Right hindlimb (tissue), 1 donor: ENCODE measurements at places on chromosomes 12 and 14.
A peak's percentile ranks its signal among the peaks of the same experiment; 100 is the strongest.

DNA sequence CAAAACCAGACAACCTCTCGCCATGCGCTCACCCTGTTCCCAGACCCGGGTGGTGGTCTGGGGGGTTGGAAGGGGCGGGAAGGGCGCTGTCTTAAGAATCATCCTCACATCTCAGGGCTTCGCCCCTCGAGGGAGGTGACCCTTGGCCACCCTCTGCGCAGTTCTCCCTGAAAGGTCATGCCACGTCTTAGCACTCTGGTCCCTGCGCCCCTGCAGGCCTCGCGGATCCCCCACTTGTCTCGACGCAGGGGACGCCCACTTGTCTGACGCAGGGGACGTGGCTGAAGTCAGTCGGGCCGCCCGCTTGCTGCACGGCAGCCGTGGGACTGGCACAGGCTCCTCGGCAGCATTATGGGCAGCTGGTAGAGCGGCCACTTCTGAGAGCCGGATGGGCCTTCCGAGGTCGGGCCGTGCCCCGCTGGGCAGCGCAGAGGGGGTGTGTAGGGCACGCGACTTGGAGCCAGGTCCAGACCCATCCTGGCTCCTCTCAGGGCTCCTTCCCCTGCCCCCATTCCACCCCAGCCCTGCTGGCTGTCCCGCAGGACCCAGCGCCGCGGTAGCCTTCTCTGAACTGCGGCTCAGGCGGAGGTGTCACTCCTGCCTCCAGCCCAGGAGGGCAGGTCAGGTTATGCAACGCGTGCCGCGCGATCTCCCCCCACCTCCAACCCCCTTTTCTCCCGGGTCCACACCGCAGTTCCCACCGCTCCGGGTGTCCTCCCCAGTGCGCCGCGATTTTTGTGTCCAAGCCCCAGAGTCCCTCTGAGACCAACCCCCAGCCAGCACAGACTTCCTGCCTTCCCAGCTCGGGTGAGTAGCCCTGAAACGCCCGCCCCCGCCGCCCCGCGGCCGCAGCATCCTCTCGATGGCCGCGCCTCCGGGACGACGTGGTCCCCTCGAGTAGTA lies 40.9 kb upstream of the CAPRIN2 start:
- peak; percentile 71 for DNase-seq

- DNase-seq, result no peak
Observed at GRCh38 chr14:95040708-95041476, 116.4 kb downstream of the DICER1 start.

- no peak for DNase-seq
Observed at GRCh38 chr14:37343307-37344094, 145.8 kb downstream of the MIPOL1 start.

DNA sequence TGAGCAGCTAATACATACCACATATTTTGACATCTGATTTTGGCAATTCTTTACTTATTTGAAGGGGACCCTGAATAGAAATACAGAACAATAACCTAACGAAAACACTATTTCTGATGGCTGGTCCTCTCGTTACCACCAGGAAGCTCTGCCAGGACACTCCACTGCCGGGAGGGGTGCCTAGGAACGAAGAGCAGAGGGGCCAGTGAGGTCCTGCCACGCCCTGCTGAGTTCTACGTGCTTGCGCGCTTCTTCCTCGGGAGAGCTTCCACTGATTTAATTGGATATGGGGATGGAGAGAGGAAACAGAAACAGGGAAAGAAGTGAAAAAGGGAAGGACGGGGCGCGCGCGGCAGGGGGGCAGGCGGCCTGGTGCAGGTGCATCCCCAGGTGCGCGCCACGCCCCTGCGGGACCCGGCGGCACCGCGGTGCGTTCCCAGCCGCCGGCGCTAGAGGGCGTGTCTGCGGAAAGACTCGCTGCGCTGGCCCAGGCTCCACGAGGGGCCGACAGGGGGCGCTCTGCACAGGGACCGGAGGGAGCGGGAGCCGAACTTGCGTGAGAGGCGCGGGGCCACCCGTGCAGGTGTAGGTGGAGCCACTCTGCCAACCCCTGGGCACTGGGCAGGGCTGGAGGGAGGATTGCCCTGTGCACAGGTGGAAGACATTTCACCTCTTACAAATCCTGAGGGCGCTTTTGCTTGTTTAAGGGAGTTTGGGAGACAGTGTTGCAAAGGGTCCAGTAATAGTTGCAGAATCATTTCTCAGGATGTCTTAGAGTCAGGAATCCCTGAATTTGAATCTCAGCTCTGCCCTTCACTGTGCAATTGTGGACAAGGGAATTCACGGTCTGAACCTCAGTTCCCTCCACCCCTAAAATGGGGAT lies 986.3 kb upstream of the TMEM132C start:
- DNase-seq, result peak; percentile 31

DNA sequence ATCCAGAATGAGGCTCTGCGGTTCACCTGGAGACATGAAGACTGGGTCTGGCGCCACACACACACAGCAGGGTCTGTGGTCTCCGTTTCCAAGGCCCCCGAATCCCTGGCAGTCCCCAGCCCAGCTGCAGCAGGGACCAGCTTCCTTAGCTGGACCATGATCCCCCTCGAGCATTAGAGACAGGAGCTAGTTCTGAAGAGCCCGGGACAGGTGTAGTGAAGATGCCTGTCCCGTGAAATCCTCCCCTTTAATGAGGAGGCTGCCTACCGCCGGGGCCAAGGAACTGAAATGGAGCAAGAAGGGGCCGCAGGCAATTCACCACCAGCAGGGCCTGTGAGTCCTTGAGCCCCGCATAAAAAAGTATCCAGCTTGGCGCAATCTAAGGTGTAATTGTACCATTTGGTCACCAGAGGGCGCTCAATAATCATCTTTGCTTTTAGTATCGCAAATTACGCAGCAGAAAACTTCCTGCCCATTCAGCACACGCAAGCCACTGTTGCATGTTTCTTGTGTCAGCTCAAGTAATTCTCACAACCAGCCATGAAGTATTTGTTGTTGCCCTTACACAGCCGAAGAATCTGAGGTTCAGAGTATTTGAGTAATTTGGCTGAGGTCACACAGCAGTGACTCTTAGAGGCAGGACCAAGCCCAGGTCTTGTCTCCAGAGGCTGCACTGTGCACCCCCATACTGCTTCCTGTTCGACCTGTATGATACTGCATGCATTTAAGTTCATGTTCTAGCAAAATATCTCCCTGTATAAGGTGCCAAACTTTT lies 54.3 kb upstream of the PPP2R5C start:
- DNase-seq, result peak; percentile 73

DNA sequence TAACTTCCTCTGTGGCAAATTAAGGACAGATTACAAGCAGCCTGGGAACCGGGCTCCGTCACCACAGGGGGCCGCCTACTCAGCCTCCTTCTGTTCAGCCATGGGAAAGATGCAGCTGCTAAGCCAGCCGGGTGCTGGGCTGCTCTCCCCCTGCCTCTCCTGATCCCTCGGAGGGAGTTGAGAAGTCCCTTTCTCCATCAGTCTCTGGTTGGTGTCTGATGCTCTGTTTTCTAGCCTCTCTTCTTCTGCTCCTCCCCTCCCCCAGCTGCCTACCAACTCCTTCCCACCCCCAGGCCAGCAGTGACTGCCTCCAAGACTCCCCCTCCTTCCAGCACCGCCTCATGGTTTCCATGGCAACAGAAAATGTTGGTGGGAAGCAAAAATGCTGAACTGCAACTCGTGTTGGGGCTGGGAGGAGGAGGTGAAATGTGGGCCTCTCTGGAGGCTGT lies 486.7 kb downstream of the APAF1 start:
- peak; percentile 59 for DNase-seq

DNA sequence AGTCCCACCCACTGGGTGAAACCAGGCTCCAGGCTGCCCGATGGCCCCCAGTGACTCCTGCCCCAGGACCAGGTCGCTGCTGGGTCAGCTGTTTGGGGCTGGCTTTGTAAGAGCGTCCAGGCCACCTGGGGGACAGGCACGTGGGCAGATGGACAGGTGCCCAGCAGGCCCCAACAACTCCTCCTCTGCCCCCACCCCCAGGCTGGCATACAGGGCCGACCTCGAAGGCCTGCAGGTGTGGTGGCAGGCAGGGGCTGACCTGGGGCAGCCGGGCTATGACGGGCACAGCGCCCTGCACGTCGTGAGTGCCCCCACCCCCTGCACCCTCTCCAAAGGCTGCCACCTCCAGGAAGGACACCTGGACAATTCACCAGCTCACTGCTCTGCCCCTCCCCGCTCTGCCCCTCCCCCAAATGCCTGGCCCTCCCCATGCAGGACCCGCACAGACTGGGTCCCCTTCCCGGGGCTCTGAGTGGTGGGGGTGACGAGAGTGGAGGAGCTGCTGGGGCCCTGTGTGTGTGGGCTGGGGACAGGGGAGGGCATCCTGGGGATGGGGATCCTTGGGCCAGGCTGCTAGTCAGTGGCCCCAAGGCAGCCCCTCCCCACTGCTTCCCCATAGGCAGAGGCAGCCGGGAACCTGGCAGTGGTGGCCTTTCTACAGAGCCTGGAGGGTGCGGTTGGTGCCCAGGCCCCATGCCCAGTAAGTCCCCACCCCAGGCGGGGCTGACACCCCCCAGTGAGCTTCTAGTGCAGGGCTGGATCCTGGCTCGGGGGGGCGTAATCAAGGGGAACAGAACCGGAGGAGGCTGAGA lies 26.0 kb downstream of the ASPG start:
- DNase-seq, result peak; percentile 13

GRCh38 chr14:66115740-66116502 lies 370.2 kb upstream of the CCDC196 start:
- DNase-seq, result no peak

DNA sequence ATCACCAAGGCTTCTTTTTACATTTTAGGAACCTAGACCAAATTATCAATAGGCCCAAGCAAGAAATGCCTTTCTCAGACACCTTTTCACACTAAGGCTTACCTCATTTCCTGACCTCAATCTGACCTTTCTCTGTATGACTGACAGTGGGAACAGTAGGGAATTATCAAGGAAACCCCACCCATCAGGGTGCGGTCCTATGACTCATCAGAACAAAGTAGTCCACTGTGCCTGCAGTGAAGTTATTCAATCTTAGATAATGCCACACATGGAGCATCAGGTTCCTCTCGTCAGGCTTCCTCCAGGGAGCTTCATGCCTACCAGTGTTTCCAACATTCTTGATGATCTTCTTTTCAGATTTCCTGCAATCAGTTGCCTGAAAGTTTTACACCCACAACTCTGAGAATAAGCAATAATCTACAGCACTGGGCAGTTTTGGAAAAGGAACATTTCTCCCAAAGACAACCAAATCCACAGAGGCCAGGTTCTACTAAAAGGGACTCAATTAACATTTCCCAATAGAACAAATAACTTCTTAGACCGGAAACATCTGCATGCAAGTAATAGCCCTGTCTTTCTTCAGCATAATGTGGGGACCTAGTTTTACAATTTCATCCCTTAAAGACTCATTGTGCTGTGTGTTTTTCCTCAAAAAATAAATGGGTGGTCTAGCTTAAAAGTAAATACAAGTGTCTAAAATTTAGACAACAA lies 35.9 kb upstream of the TMTC2 start:
- no peak for DNase-seq

DNA sequence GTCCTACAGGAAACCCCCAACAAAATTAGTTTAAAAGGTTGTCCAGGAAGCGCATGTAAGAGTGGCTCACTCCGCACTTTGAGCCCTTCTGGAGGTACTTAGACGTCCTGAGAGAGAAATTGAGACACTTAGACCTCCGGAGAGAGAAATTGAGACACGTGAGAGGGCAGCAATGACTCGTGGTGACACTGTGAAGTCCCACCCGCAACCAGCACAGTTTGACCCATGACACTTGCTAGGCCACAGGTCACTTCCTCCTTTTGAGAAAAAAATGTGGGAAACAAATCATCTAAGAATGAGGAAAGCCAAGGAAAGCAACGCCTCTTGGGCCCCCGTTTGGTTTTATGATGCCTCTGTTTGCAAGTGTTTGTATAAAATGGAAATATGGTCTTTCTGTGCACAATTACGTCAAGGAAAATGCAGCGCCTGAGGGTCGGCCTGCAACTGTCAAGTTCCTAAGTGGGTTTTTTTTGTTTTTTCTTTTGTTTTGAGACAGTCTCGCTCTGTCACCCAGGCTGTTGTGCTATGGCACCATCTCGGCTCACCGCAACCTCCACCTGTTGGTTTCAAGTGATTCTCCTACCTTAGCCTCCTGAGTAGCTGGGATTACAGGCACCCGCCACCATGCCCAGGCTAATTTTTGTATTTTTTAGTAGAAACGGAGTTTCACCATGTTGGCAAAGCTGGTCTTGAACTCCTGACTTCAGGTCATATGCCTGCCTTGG lies 13.6 kb upstream of the CDCA4 start:
- DNase-seq, result no peak

DNA sequence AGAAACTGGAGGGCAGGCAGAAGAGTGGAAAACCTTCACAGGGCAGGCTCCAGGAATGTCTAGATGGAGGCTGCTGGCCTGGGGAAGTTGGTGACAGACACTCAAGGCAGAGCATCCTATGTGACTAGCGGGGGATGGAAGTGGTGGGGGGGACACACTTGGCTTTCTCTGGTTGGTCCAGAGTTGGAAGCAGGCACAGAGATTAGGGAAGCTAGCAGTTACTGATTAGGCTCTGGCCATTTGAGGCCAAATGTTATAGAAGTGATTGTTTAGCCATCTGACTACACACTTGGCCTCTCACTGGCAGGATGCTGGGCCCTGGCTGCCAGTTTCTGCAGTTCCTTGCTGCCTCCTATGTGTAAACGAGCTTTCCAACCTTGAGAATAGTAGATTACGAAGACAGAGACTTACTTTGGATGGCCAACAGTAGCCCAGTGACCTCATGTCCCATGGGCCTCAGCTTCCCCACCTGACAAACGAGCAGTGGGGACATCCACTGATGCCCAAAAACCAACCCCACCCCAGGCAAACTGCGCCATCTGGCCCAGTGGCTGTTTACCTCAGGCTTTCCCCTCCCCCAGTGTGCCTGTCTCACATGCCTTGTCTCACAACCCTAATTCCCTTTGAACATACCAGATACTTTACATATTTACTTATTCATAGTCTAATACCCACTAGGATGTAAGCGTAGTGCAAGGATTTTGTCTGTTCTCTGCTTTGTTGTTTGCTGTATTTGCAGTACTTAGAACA lies 102.7 kb downstream of the PAPLN start:
- no peak for DNase-seq

GRCh38 chr12:26940516-26941214 lies 2.4 kb downstream of the FGFR1OP2 start:
- DNase-seq, result no peak

GRCh38 chr12:79421236-79421740 lies 269.5 kb downstream of the PAWR start:
- DNase-seq, result no peak

- DNase-seq, result peak; percentile 89
Observed at GRCh38 chr12:132275110-132275531, 54.3 kb downstream of the GALNT9 start.

DNA sequence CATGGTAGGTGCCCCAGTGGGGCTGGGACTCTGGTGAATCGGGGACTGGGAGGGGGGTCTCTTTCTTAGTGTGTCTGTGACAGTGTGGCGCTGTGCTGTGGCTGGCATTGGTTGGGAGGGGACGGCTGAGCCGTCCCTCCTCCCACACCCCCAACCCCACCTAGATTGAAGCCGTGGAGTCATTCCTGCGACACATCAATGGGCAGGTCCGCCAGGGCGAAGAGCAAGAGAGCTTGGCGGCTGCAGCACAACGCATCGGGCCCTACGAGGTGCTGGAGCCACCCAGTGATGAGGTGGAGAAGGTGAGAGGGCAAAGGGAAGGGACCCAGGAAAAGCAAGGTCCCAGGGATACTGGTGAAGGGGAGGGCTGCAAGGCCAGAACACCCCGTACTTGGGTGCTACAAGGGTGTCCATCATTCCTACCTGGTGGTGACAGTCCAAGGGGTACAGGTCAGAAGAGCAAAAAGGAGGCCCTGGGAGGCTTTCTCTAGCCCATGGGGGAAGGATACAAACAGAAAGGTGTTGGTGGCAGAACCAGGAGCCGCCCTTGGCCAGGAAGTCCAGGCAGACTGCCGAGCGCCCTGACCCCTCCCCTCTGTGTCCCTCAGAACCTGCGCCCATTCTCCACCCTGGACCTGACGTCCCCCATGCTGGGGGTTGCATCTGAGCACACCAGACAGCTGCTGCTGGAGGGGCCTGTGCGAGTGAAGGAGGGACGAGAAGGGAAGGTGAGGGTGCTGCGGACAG lies 7.4 kb downstream of the PLEKHG6 start:
- DNase-seq, result no peak
